ENCODE measurements at places on chromosomes 1 and 21.

DNA sequence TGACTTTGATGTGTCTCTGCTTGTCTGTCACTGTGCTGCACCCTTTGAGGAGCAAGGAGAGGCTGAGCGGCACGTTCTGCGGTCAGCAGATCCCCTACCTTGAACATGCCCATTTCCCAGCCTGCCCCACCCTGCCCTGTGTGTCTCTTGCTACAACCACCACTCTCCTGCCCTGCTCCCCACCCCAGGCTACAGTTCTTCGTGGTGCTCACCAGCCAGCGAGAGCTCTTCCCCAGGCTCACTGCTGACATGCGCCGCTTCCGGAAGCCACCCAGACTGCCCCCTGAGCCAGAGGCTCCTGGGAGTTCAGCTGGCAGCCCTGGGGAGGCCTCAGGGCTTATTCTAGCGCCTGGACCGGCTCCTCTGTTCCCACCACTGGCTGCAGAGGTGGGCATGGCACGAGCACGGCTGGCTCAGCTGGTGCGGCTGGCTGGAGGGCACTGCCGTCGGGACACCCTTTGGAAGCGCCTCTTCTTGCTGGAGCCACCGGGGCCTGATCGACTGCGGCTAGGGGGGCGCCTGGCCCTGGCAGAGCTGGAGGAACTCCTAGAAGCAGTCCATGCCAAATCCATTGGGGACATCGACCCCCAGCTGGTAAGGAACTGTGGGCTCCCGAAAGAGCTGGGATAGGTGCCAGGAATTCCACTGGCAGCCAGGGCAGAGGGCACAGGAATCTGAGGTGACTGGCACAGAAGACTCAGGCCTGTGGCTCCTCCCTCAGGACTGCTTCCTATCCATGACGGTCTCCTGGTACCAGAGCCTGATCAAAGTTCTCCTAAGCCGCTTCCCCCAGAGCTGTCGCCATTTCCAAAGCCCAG is 5.6 kb downstream of the HYI start:
- no peak for DNase-seq

DNA sequence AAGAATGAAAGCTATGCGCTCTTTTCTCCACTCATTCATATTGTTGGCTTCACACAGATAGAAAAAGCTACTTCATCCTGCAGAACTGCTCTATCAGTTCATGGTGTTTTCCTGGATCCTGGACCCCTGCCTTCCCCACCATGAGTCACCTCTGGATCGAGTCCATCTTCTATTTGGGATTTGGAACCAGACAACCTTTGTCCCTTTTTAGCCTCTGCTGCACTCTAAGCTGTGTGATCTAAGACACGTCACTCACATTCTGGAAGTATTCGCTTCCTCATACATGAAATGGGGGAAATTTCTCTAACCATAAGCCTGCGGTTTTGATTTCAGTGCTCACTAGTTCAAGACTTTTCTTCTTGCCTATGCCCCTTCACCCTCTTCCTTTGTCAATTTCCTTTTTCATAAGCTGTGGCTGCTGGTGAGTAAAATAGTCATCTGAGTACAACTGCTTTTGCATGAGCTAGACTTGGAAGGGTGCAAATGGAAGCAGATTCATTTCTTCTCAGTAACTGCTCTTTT is 14.1 kb upstream of the DEGS1 start:
- peak; percentile 37 for DNase-seq

- no peak for DNase-seq
Observed at GRCh38 chr1:55696891-55697290, 481.7 kb upstream of the USP24 start.

GRCh38 chr21:46469275-46469674 is 10.6 kb downstream of the DIP2A start:
- no peak for DNase-seq

GRCh38 chr1:230109895-230110667 is 43.0 kb downstream of the GALNT2 start:
- DNase-seq: peak; percentile 56
